Upper lobe of right lung (tissue), 1 donor: ENCODE measurements at places on chromosomes 5 and 9. TPM values are rescaled to one million over a fixed set of nuclear protein-coding genes. Genes with fewer than 3 reads are reported as not detected.

GRCh38 chr5:119631660-119632059 lies 2.3 kb downstream of the FAM170A start:
- no peak overlapping the region for H3K27ac ChIP-seq
- DNase-seq = no peak
- no peaks in the 10 kb centered on the region for H3K36me3 ChIP-seq
- no peaks in the 10 kb centered on the region for H3K4me1 ChIP-seq
- no peak overlapping the region for H3K4me3 ChIP-seq

GRCh38 chr9:134687556-134687955 lies 46.0 kb downstream of the COL5A1 start:
- H3K36me3 ChIP-seq = no peaks in the 10 kb centered on the region
- DNase-seq = no peak
- no peak overlapping the region for H3K4me3 ChIP-seq

- no peak overlapping the region for H3K4me3 ChIP-seq
- H3K4me1 ChIP-seq = peaks cover 7% of the 10 kb centered on the region
- no peaks in the 10 kb centered on the region for H3K36me3 ChIP-seq
Observed at GRCh38 chr5:170220191-170220590, 12.6 kb upstream of the C5orf58 start.

PRELID1 gene
- total RNA-seq = 87.0 TPM

- H3K27ac ChIP-seq = no peak within 1 kb of the TSS
- peak within 1 kb of the TSS; percentile 62 for H3K4me3 ChIP-seq
- H3K4me1 ChIP-seq = peaks cover 25% of the 10 kb centered on the region
- H3K36me3 ChIP-seq = no peaks in the 10 kb centered on the region
Observed at GRCh38 chr5:95620030-95620869, at the start of gene GPR150. Gene GPR150, plus strand, starts transcription at chr5:95620087. Its CDS starts 189 bp downstream, at chr5:95620276.

OR13C2 gene
- total RNA-seq = not detected

SPATA6L gene
- total RNA-seq = 12.6 TPM

GRCh38 chr9:37332578-37332977 lies 89.9 kb upstream of the GRHPR start:
- H3K4me3 ChIP-seq = no peak overlapping the region
- no peaks in the 10 kb centered on the region for H3K27me3 ChIP-seq
- no peaks in the 10 kb centered on the region for H3K4me1 ChIP-seq

- no peaks in the 10 kb centered on the region for H3K27me3 ChIP-seq
- H3K36me3 ChIP-seq = peaks cover 29% of the 10 kb centered on the region
- peaks cover 35% of the 10 kb centered on the region for H3K4me1 ChIP-seq
- H3K27ac ChIP-seq = no peak overlapping the region
- no peak overlapping the region for H3K4me3 ChIP-seq
- no peak for DNase-seq
Observed at GRCh38 chr5:173911623-173912022, 23.5 kb downstream of the CPEB4 start.

DNA sequence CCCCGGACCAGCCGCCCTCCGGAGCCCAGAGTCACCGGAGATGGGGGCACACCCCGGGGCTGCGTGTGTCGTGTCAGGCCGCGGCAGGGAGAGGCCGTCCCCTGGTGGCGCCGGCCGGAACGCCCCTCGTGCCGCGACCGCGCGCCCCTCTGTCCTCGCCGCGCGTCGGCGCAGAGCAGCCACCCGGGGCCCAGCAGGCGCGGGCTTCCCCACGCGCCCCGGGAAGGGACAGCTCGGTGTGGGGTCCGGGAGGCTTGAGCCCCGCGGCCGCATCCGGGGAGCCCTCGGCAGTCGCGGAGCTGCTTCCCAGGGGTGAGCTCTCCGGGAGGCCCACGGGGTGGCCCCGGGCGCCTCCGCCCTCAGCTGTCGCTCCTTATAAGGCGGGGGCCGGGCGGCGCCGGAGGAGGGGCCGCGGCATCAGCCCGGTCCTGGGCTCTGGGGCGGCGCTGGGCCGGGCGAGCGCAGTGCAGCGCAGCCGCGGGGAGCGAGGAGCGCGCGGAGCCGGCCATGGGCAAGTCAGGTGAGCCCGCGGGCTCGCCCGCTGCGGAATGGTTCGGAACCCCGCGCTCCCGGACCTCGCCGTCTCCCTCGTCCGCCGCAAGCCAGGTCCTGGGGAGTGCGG lies at the start of gene GLIPR2:
Gene GLIPR2 (plus strand): TSS at position 462 of the 622 bp plus-strand sequence. CDS start 46 bp downstream, at position 508.
- H3K36me3 ChIP-seq = no peaks in the 10 kb centered on the region
- no peaks in the 10 kb centered on the region for H3K27me3 ChIP-seq
- peak; percentile 92 for DNase-seq

- DNase-seq = no peak
- H3K4me3 ChIP-seq = no peak overlapping the region
- no peaks in the 10 kb centered on the region for H3K36me3 ChIP-seq
- no peak overlapping the region for H3K27ac ChIP-seq
- H3K27me3 ChIP-seq = no peaks in the 10 kb centered on the region
Observed at GRCh38 chr5:77305222-77305846, 94.9 kb downstream of the PDE8B start.

DNA sequence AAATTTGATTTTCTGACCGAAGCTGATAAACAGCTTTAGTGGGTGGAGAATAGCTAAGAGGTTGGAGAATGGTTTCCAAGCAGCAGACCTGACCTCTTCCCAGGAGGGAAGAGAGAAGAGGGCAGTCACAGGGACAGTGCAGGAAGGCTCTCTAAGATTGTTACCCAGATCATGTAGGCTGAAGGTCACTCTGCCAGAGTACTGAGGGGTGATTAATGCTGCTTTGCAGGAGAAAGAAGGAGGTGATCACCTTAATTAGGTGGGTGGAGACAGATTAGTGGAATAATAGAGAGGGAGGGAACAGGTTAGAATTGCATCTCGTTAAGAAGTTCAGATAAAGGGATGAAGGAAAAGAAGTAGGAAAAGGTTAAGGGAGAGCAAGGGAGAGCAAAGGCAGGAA lies 440.5 kb downstream of the BRINP1 start:
- no peak for DNase-seq
- H3K27ac ChIP-seq = no peak overlapping the region
- no peak overlapping the region for H3K4me3 ChIP-seq
- H3K4me1 ChIP-seq = no peaks in the 10 kb centered on the region

GRCh38 chr9:27112235-27112634 lies 3.2 kb downstream of the TEK start:
- peak overlapping the region; percentile 41 for H3K4me3 ChIP-seq
- peaks cover 5% of the 10 kb centered on the region for H3K4me1 ChIP-seq
- H3K27me3 ChIP-seq = no peaks in the 10 kb centered on the region
- peak overlapping the region; percentile 64 for H3K27ac ChIP-seq
- no peaks in the 10 kb centered on the region for H3K36me3 ChIP-seq
- DNase-seq = no peak

GRCh38 chr5:68041293-68041692 lies 174.3 kb upstream of the PIK3R1 start:
- H3K4me1 ChIP-seq = peaks cover 13% of the 10 kb centered on the region
- DNase-seq = no peak
- no peak overlapping the region for H3K27ac ChIP-seq
- no peaks in the 10 kb centered on the region for H3K36me3 ChIP-seq
- H3K27me3 ChIP-seq = no peaks in the 10 kb centered on the region
- H3K4me3 ChIP-seq = no peak overlapping the region

PTGR1 gene
- total RNA-seq = 38.0 TPM

HRCT1 gene
- total RNA-seq = 10.8 TPM

DNA sequence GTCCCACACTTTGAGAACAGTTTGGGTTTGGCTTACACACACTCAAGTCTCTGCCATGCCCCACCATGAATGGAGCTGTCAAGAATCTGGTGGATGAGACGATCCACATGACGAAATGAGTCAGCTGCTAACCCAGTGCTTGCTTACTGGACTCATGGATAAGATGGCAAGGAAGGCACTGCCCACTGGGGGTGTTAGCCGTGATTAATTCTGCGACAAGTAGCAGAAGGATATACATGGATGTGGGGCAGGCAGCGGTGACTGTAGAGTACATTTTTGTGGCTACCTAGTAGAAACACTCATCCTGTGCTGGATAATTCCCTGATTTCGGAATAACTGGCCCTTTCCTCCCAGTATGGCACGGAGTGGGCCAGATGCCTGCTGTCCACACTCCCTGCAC lies 77.5 kb downstream of the SPATA31C2 start:
- no peaks in the 10 kb centered on the region for H3K4me1 ChIP-seq
- H3K27me3 ChIP-seq = no peaks in the 10 kb centered on the region
- DNase-seq = no peak
- H3K4me3 ChIP-seq = no peak overlapping the region
- no peaks in the 10 kb centered on the region for H3K36me3 ChIP-seq

FCN2 gene
- total RNA-seq = not detected

- no peaks in the 10 kb centered on the region for H3K36me3 ChIP-seq
- peaks cover 46% of the 10 kb centered on the region for H3K4me1 ChIP-seq
- DNase-seq = no peak
Observed at GRCh38 chr9:133142684-133143622, 20.8 kb downstream of the GBGT1 start.

GRCh38 chr9:98481676-98482075 lies 226.2 kb upstream of the TBC1D2 start:
- no peak overlapping the region for H3K27ac ChIP-seq
- H3K36me3 ChIP-seq = no peaks in the 10 kb centered on the region
- no peaks in the 10 kb centered on the region for H3K4me1 ChIP-seq
- no peaks in the 10 kb centered on the region for H3K27me3 ChIP-seq

GRCh38 chr5:53426878-53427277 lies 53.6 kb upstream of the FST start:
- H3K4me3 ChIP-seq = no peak overlapping the region
- no peaks in the 10 kb centered on the region for H3K36me3 ChIP-seq
- H3K4me1 ChIP-seq = no peaks in the 10 kb centered on the region
- H3K27ac ChIP-seq = no peak overlapping the region

ZBTB26 gene
- total RNA-seq = 8.2 TPM

SPATA31A3 gene
- total RNA-seq = not detected

- no peak overlapping the region for H3K4me3 ChIP-seq
- no peaks in the 10 kb centered on the region for H3K36me3 ChIP-seq
- no peak overlapping the region for H3K27ac ChIP-seq
- no peaks in the 10 kb centered on the region for H3K4me1 ChIP-seq
Observed at GRCh38 chr5:94375801-94376200, 242.6 kb downstream of the KIAA0825 start.

DNA sequence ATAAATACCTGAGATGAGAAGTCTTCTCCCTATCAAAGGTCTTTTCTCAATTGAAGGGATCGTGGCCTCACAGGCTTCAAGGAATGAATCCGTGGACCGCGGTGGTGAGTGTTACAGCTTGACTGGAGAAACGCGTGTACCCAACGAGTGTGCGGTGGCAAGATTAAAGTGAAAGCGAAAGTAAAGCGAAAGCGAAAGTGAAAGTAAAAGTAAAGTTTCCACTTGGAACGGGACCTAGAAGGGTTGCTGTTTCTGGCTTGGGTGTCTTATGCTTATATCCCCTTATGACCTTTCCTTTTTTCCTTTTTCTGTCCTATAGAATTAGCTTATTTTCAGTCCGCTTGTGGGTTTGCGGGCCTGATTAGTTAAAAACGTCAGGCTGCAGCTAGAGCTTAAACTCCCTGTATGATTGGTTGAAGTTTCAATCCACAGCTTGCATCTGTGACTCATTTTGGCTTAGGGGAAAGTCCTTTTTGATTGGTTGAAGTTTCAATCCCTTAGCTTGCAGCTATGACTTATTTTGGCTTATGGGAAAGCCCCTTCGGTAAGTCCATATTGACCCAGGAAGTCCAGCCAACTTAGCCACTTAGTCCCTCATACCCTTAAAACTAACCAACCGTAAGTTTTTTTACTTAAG lies 924.3 kb upstream of the CDH10 start:
- no peak for DNase-seq
- H3K27me3 ChIP-seq = no peaks in the 10 kb centered on the region
- no peak overlapping the region for H3K4me3 ChIP-seq
- H3K36me3 ChIP-seq = no peaks in the 10 kb centered on the region
- H3K27ac ChIP-seq = no peak overlapping the region

- no peak for DNase-seq
- no peaks in the 10 kb centered on the region for H3K36me3 ChIP-seq
- no peaks in the 10 kb centered on the region for H3K27me3 ChIP-seq
- H3K4me3 ChIP-seq = no peak overlapping the region
- no peak overlapping the region for H3K27ac ChIP-seq
Observed at GRCh38 chr9:111832449-111832848, 37.7 kb upstream of the SHOC1 start.

DNA sequence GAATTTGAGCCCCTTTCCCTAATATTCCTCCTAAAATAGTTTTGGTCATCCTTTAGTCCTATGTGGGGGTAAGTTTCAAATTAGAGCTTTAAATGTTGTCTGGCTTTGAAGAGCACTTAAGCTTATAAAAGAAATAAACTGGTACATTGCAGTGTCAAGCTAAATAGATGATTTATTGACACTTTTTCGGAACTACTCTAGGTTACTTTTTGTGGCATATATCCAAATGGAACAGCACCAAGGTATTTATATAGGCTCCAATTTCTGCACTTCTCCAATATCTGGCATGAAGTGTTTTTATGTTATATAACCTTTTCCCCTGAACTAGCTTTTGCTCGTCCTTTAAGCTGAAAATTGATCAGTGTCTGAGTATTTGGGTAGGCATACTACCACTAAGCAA lies 402.5 kb downstream of the NFIB start:
- no peak overlapping the region for H3K27ac ChIP-seq
- H3K27me3 ChIP-seq = no peaks in the 10 kb centered on the region

DNA sequence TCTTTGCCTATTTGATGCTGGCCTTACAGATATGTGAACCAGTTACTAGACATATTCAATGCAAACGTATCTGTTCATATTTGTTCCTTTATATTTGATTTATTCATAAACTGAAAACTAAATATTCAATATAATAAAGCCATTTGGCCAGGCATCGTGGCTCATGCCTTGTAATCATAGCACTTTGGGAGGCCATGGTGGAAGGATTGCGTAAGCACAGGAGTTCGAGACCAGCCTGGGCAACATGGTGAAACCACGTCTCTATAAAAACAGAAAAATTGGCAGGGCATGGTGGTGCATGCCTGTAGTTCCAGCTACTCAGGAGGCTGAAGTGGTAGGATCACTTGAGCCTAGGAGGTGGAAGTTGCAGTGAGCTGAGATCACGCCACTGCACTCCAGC lies 49.2 kb upstream of the CTNNAL1 start:
- peaks cover 86% of the 10 kb centered on the region for H3K36me3 ChIP-seq
- H3K4me1 ChIP-seq = peaks cover 6% of the 10 kb centered on the region

FGFR4 gene
- 109 TPM for total RNA-seq

- H3K36me3 ChIP-seq = no peaks in the 10 kb centered on the region
- no peak overlapping the region for H3K4me3 ChIP-seq
- no peak for DNase-seq
- H3K27ac ChIP-seq = no peak overlapping the region
- H3K27me3 ChIP-seq = no peaks in the 10 kb centered on the region
Observed at GRCh38 chr5:52794519-52794918, 6.8 kb downstream of the ITGA1 start.
